ENCODE measurements at places on chromosomes 7 and 10.

GRCh38 chr7:18900803-18901202, 216.6 kb downstream of the TWIST1 start:
- no peak for DNase-seq

DNA sequence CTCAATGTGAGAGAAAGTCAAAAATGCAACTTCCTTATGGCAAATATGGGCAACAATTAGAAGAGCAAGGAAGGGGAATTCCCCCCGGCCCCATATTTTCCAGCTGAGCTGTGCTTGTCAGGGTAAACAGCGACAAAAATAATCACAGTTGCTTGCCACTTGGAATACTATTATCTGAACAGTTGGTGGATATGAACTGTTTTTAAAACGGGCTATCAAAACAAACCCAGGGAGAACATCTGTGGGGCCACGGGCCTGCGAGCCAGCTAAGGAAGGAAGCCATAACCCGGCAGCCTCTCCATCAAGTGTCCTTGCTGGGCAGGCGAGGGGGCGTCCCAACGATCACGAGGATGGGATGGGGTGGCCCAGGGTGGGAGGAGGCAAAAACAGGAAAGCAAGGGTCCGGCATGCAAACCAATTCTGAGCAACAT, 228.4 kb downstream of the ARHGAP12 start:
- DNase-seq = no peak

DNA sequence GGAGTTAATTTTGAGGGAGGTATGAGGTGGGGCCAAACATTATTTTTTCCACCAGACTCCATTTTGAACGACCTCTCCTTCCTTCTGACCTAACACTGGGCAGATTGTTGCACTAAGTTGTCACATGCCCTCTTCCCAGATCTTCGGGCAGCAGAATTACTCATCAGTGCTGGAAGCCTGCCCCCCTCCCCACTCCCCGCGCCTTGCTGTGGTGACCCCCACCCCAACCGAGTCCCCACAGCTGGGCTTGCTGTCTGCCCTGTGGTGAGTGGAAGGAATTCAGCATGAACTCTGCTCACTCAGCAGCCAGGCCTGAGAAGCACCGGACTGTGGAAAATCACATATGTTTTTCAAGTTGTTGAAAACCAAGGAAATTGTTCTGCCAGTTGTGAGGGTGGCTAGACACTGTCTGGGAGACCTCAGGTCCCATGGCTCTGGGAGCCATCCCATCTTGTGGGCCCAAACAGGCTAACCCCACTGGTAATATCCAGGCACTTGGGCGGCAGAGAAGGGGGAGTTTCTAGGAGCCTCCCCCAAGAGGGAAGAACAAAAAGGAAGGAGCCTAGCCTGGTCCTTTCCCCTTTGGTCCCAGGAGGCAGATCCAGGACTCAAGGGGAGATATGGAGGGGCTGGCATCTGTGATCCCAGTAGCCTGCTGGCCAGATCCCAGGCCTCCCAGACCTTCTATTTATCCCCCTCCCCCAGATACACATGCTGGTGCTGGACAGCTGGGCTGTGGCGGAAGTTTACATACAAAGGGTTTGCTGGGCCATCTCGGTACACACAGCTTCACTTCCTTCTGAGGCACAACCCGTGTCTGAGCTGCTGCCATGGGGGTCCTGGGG, 3.5 kb upstream of the AEBP1 start:
- no peak for DNase-seq

- DNase-seq = no peak
These were observed 221.5 kb upstream of the AOAH start for GRCh38 chr7:36945612-36946400.

DNA sequence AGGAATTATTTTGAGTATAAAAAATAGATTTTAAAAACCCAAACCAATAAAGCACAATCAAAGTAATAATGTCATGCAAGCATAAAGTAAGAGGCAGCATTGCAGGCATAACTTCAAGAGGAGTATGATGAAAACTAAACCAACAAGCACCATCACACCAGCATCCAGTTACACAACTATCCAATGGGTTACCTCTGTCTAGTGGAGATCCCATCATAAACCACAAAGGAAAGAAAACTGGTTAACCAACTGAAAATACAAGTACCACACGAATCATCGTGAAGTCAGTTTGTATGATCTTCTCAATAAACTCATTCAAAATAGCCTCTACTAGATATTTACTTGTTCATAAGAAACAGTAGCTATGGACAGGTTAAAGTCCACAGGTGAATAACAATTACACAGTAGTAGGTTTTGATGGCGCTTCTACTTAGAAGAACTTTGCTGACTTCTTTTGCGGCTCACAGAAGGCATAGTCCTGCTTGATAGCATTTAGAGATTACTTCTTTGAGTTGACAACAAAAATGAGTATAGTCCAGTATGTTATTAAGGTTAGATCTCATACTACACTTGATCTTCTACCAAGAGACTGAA, 116.6 kb downstream of the MICU1 start:
- DNase-seq = no peak

- no peak for DNase-seq
These were observed 64.7 kb downstream of the KAT6B start for GRCh38 chr10:74891053-74891452.

- DNase-seq = no peak
These were observed 2.9 kb downstream of the SFXN4 start for GRCh38 chr10:119162452-119163092.

GRCh38 chr10:102595897-102596296, 48.4 kb upstream of the TRIM8 start:
- no peak for DNase-seq

GRCh38 chr10:76086761-76087639, 655.6 kb downstream of the LRMDA start:
- peak; percentile 41 for DNase-seq

DNA sequence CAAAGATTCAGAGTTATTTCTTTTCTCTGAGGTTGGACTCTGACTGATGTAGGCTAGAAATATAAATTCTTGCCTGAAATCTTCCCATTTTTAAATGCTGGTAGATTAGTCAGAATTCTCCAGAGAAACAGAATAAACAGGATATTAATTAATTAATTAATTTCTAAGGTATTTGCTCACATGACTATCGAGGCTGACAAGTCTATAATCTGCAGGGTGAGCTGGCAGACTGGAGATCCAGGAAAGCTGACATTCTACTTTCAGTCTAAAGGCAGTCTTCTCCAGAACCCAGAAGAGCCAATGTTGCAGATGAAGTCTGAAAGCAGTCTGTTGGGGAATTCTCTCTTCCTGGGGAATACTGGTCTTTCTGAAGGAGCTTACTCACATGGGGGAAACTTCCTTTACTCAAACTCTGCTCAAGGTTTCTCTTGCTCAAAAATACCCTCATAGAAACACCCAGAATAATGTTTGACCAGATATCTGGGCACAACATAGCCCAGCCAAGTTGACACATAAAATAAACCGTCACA, 189.7 kb downstream of the KIF20B start:
- DNase-seq = no peak

DNA sequence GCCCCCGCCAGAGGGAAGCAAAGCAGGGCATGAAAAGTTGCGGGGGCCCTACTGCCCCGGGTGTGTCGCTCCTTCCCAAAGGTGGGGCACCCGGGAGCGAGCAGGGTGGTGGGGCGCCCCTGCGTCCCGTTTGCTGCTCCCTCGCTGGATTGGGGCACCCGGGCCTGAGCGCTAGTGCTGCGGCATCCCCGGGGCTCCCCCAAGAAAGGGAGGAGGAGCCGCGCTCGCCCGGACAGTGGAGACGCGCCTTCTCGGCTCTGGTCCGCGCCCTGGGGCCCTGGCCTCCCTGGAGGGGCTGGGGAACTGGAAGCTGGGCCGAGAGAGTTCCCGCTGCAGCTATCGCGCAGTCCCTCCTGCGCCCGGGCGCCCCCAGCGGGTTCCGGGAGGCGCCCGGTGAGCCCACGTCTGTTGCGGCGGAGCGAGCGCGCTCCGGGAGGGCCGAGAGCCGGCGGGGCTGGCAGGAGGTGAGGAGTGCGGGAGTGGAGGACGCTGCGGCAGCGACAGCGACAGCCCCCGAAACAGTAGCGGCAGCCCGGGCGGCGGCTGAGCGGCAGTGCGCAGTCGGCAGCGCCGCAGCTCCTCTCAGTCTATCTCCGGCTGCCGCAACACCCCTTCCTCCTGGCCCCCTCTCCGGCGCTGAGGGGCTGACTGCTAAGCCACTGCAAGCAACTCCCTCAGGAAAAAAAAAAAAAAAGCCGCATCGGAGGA, 504 bp upstream of the BMPER start:
- DNase-seq = peak; percentile 27

DNA sequence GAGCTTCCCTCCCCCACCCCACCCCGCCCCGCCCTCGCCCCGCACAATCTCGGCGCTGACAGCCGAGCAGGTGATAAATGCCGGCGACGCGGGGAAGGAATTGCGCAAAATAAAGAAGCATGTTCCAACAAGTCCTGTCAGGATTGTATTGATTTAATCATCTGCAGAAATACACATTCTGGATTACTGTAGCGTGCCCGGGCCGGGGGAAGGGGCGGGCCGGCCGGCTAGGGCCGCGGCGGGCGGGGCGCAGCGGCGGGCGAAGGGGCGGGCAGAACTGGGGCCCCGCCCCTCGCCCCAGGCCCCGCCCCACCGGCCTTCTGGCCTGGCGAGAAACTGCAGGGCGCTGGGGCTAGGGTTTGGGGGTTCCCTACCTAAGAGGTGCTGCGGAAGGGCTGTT, 88.9 kb upstream of the PAX2 start:
- DNase-seq = no peak

GRCh38 chr7:46932306-46932675, 649.6 kb downstream of the TNS3 start:
- DNase-seq = no peak

- DNase-seq = no peak
These were observed 233.1 kb upstream of the IGFBP3 start for GRCh38 chr7:46153951-46154787.

DNA sequence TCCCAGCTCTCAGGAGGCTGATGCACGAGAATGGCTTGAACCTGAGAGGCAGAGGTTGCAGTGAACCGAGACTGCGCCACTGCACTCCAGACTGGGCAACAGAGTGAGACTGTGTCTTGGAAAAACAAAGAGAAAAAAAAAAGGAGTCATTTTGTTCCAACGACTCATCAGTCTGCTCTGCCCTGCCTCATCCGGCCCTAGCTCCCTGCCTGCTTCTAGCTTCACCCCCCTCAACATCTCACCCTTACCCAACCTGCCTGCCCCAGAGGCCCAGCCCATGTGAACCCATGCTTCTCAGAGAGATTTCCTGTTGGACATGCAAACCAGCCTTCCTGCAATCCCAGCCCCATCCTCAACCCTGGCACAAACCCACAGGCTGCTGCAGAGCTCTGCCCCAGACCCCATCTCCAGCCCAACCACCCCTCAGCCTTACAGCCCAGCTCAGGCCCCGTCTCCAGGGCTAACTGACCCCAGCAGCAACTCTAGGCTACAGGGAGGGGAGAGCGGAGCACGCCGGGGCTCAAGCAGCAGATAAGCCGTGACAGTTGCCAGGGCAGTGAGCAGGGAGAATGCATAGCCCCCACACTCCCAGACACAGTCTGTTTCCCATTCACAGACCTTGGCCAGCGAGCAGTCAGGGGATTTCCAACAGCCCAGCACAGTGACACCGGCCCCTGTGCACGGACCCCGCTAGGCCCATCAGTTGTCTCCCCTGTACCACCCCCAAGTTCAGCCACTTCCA, 86.0 kb upstream of the KCTD7 start:
- DNase-seq = no peak

Measured in right renal pelvis (tissue), 4 donors.